ENCODE measurements at places on chromosomes 6 and 20. TPM values are rescaled to one million over a fixed set of nuclear protein-coding genes. Genes with fewer than 3 reads are reported as not detected.

TTK gene
- total RNA-seq, result 21.5 TPM

PLEKHG1 gene
- 0.28 TPM for total RNA-seq

NTSR1 gene
- total RNA-seq, result 0.56 TPM

PHACTR2 gene
- total RNA-seq, result 76.9 TPM

KCNK16 gene
- total RNA-seq, result not detected

SPDEF gene
- not detected for total RNA-seq

MGME1 gene
- total RNA-seq, result 8.1 TPM
